ENCODE measurements at places on chromosomes 2 and 18.

GRCh38 chr2:120227111-120227991, 4.2 kb upstream of the TMEM185B start:
- no peak for DNase-seq

GRCh38 chr18:50656841-50657470, 97.1 kb downstream of the MAPK4 start:
- no peak for DNase-seq

GRCh38 chr2:222753251-222753824, 81.9 kb downstream of the MOGAT1 start:
- no peak for DNase-seq

DNA sequence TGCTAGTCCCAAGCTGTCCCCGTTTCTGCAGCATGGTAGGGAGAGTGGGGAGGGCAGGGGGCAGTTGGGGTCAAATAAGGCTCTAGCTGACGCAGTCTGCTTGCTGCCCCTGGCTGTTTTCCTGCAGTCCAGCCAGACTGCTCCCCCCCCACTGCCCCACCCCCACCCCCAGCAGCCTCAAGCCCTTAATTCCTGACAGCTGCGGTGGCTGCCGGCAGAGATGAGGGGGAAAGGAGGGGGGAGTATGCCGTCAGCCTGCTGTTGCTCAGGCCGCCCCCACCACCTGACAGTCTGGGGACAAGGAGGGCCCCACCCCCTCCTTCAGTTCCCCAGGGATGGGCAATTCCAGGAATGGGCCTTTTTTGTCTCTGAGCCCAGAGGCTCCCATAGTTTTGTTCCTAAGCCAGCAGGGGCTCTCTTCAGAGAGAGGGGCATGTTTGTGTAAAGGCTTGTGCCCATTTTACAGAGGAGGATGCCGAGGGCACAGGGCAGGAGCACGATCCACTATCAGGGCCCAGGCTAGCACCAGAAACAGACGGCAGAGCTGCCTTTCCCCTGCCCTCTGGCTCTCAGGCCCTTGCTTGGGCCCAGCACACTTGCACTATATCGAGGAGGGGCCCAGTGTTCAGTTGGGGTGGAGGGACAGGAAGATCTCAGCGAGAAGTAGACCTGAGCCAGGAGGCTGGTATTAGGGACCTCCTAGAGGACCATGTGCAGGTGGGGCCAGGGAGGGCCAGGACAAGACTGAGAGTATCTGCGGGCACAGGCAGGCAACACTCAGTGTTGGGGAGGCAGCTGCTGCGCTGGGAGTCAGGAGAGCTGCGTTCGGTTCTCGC, 1.5 kb upstream of the WNT10A start:
- DNase-seq = no peak

DNA sequence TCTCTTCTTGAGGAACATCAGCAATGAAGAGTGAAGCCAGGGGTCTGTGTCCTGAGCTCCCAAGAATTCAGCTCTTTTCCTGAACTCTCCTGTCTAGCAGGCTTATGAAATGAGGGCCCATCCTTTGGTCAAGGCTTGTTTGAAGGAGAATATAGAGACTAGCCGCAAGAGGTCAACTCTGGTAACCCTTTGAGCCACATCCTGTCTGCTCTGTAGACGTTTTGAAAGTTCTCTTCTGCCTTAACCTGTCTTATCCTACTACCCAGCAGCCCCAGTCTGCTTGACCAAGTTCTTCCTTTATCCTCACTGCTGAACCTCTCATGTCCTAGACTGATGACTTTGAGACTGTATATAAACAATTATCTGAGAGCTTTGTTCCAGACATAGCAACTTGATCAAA, 5.4 kb downstream of the SEMA4F start:
- DNase-seq = no peak

DNA sequence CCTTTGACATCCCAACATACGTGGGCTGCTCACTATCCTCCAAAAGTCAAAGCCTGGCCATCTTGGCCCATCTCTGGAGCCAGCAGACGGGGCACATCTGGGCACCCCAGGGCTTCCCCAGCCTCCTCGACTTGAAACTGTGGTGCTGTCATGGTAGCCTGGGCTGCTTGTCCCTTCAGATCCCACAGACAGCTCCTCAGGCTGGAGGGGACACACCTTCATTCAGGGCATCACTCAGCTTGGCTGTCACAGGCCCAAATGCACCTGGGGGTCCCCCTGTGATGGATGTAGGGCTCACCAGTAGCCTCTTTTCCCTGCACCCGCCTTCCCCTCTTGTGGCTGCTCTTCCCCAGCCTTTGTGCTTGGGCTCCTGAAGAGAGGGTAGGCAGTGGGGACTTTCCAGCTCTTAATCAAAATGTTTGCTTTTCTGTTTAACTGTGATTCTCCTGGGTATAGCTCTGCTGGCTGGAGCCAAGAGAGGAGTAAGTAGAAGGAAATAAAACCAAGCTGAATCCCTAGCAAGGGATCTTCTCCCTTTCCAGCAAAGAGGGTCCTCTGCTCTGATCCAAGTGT, 92.3 kb downstream of the GYPC start:
- no peak for DNase-seq

- DNase-seq = no peak
Observed at GRCh38 chr2:113842919-113843736, 46.8 kb upstream of the ACTR3 start.

DNA sequence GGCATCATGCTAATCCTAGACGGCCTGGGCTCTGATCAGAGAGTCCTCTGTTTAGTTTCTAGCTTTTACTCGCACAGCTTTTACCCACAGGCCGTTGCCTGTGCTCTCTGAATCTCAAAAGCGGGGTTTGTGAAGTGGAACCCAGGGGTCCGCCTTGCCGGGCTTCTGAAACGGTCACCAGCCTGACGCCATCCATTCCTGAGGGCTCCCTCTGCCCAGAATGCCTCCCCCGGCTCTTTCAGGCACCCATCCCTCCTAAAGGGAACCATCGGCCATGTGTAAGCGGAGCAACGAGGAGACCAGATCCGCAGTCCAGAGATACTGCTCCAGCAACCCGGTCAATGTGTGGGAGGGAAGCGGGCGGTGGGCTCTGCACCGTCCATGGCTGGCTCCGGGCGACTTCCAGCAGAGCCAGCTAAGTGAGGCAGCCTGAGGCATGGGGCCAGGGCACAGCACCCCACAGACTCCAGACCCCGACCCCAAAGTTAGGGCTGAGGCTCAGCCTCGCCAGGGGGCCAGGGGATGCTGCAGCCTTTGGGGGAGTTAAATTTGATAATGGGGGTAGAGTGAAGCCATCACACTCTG, 28.8 kb downstream of the SALL3 start:
- DNase-seq = no peak

GRCh38 chr2:66580166-66581049, 145.5 kb downstream of the MEIS1 start:
- DNase-seq = no peak

DNA sequence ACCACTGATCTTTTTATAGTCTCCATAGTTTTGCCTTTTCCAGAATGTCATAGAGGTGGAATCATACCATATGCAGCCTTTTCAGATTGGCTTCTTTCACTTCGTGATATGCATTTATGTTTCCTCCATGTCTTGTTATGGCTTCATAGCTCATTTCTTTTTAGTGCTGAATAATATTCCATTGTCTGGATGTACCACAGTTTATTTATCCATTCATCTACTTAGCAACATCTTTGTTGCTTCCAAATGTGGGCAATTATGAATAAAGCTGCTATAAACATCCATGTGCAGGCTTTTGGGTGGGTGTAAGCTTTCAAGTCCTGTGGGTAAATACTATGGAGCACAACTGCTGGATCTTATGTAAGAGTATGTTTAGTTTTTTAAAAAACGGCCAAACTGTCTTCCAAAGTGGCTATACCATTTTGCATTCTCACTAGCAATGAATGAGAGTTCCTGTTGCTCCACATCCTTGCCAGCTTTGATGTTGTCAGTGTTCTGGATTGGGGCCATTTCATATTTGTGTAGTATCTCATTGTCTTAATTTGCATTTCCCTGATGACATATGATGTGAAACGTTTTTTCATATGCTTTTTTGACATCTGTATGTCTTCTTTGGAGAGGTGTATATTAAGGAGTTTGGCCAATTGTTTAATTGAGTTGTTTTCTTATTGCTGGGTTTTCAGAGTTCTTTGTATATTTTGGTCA, 20.6 kb downstream of the STPG4 start:
- no peak for DNase-seq

GRCh38 chr2:52613064-52613463, 1154.5 kb upstream of the CHAC2 start:
- no peak for DNase-seq

GRCh38 chr2:95760806-95761525, 169.2 kb downstream of the TRIM43 start:
- no peak for DNase-seq

GRCh38 chr2:127567351-127567854, 31.9 kb downstream of the MYO7B start:
- no peak for DNase-seq

DNA sequence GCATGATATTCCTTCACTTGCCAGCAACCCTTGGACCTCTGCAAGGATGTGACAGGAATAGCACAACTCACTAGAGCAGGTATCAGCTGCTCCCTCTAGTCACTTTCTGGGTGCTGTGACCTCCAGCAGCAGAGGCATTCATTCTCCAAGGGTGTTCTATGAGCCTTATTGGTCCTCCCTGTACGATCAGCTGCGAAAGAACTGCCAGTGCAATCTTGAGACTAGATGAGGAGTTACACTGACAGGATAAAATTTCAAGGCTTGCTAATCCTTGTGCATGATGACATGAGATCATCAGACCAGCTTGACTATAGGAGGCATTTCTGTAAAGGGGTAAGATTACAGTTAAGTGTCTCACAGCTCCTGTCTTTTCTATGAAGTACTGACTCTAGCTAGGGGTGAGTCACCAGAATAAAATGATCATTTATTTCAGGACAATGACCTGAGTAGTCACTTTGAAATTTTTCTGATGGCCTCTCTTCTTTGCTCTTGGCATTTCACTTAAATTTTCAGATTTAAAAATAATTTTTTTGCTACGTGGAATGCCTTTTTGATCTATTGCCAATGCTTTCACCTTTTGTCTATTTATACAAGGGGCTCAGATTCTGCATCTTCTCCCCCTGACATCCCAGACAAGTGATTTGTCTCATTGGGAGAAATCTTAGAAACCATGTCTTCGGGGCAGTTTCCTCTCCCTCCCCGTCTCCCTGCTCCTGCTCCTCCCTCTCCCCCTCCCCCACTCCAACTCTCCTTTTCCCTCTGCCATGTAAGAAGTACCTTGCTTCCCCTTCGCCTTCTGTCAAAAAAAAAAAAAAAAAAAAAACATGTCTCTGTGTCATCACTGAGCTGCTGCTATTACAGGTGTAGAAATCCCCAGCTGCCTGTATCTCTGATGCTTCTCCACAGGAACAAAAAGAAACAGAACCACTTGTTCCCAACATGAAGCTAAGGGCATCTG, 49.2 kb upstream of the FRZB start:
- DNase-seq = no peak

DNA sequence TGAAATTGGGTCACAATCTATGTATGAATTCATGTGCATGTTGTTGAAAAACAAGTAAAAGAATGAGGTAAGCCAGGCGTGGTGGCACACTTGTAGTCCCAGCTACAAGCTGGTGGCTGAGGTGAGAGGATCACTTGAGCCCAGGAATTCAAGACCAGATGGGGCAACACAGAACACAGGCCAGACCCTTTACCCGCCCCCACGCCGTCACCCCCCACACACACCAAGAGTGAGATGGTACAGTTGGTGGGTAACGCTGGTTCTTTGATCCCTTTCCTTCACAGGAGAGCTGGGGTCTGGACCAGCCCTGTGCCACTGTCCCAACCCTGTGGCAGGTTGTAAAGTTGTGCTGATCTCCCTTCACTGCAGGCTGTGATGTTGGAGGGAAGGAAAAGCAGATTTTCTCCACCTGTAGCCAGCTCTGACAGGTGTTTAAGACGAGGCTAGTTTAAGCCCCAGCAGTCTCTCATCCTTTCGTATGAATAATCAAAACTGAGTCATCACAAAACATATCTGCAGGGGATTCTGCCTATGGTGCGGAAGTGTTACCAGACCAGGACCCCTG, 13.6 kb downstream of the B3GNT2 start:
- no peak for DNase-seq

DNA sequence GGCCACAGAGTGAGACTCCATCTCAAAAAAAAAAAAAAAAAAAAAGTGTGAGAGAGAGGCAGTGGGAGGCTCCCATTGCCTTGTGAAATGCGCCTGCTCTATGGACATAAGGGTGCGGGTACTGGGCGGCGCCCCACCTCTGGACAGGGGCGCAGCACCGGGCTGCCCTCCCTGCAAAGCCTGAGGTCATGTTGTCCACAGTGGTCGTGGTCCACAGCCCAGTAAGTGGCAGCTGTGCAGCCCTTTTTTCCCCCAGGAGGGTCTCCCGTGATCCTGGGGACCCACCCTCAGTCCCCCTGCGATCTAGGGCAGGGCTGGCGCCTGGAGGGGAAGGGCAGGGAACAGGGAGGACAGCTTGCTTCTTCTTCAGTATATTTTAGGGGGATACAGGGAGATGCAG, 37.8 kb downstream of the LPIN1 start:
- no peak for DNase-seq

DNA sequence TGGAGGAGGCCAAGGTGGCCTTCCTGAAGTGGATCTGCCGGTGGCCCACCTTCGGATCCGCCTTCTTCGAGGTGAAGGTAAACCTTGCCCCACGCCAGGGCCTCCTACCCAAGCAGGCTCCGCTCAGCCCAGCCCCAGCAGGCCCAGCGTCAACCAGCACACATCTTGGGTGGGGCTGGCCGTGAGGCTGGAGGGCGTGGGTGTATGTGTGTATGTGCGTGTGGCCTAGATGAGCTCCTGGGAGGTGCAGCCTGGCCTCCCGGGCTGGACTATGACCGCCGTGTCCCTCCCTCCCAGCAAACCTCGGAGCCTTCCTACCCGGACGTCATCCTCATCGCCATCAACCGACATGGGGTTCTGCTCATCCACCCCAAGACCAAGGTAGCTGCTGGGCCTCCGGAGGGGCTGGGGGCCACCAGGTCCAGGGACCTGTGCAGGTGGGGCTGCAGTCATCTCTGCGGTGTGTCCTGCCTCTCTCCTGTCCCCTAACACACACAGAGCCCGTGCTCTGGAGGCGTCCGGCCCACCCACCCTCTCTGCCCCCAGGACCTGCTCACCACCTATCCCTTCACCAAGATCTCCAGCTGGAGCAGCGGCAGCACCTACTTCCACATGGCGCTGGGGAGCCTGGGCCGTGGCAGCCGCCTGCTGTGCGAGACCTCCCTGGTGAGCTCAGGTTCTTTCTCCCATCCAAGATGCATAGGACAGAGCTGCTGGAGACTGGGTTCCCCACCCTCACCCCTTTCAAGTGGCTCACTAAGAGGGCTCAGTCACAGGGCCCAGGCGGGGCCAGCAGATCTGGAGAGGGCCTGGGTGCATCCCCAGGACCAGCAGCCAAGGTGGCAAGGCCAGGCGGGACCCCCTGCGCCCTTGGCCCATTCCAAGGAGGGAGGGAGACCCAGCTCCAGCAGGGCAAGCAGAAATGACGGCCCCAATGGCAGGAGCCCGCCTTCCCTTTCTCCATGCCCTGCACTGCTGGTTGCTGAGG, 9.4 kb upstream of the GPR17 start:
- DNase-seq = no peak
